ENCODE measurements at places on chromosomes 5 and 9.

DNA sequence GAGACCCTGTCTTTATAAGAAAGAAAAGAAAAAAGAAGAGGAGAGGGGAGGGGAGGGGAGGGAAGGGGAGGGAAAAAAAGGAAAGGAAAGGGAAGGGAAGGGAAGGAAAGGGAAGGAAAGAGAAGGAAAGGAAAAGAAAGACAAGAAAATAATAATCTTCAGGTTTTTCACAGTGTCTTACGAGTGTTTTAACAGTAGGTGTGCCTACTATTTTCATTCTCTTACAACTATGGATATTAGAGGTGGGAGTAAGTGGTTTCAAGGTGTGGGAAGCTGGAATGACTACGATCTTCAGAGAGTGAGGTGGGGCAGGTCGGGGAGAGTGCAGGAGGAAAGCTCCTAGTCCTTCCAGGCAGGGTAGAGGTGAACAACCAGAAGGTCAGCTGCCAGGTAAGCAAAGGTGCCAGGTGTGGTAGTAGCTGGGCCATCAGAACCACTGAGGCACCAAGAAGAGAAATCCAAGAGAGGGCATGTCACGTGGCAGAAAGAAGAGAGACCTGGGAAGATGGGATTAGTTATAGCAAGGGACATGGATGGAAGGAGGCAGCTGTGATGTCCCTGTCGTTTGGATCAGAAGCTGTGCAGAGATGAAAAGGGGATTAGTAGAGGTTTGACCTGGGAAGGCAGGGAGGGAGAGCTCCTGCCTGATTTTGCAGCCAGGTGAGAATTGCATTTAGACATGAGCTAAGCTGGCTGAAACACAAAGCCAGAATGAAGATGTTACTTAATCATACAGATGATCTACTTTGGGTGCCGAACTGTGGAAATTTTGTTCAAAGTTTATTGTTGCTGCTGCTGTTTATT lies 95.4 kb downstream of the OTULIN start:
- DNase-seq: no peak

DNA sequence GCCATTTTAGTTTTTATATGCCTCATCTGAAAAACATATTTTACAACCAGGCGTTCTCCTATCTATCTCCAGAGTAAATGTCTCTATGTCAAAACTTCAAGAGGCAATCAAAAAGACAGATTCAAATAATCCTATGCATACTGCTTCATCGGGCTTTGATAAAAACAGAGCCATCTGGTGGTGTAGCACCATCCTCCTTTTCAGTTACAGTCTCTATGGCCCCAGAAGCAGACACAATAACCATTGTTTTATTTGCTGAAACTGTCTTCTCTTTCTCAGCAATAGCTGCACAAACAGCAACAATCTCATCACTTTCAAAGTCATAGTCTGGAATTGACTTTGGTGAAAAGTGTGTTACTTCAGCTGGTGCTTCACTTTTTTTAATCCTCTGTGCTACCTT lies 36.3 kb downstream of the PTGER4 start:
- DNase-seq: no peak

DNA sequence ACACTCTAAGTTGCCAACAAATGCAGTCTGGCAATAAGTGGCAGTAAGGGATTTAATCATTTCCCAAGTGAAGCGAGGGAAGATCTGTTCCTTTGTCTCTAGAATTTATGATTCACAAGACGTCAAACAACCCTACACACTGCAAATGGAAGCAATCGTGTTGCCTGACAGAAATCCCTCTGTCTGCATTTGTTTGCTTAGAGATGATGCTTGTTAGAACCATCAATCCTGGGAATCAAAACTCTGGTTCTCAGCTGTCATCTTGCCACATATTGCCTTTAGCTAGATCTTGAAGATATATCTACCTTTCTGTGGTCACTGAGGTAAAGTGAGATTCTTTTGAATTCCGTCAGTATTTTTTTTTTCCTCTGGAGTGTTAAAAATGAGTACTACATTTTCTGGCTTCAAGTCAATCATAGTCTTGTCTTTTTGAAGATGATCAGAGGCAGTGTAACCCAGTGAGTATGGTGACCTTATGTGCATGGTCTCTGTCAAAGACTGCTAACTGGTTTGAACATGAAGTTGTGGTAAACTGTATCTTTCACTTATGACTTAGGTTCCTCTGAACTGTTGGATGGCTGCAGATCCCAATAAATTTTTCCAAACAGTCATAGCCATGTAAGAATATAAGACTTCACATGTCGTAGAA lies 106.4 kb upstream of the STARD4 start:
- DNase-seq: no peak

DNA sequence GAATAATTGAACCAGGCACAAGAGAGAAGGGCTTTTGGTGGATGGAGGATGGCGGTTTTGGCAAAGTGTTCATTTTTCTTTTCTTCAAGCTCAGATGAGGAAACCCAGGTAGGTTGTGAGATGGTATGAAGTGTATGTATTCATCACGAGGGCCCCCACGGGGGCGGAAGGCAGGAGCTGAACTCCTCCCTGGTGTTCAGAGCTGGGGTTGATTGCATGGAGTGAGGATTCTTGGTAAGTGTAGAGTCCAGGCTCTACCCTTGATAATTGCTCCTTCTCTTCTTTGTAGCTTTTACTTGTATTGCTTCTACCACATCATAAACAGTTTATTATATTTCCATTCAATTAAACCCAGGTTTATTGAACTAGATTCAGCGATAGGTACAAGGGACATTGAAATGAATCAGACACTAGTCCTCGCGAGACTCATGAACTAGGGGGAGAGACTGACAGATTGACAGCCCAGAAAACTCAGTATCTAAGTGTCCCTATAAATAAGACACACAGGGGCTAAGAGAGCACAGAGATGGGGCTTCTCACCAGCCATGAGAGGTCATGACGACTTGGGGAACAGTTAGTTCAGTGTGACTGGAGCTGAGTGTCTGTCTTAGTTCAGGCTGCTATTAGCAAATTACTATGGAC lies 116.7 kb upstream of the KLF4 start:
- no peak for DNase-seq

- no peak for DNase-seq
Observed at GRCh38 chr5:131250751-131251475, 12.9 kb upstream of the CDC42SE2 start.

- no peak for DNase-seq
Observed at GRCh38 chr9:21754741-21755140, 47.7 kb upstream of the MTAP start.

DNA sequence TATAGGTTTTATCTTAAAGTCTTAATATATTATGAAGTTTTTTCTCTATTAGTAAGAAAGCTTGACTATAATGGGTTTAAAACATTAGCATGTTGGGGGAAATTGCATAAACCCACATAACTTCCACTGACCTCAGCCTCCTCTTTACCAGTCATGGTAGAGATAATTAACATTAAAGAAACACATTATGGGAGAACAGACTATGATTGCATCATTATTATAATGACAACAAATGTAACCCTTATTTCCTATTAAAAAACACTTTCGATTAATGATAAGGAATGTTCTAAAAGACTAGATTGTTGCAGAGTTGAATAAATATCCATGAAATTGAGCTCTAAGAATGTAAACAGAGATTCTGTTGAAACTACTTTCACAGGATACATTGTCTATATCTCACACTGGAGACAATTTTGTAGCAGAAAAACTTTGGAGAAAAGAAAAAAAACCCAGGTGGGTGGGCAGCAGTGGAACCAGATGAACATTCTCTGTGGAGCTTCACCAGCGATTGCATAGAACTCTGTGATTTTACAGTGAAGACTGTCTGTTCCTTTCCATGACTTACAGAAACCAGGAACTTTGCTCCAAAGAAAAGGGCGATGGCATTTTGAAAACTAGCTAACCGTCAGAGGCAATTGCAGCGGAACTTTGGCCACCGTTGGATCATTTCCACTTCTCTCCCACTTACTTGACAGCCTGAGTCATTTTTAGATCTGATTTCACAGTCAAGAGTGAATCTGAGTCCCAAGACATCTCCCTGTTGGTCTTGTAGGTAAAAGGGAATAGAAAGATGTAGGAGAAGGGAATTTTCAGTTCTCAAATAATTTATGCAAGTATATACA lies 21.0 kb upstream of the ERAP2 start:
- no peak for DNase-seq

DNA sequence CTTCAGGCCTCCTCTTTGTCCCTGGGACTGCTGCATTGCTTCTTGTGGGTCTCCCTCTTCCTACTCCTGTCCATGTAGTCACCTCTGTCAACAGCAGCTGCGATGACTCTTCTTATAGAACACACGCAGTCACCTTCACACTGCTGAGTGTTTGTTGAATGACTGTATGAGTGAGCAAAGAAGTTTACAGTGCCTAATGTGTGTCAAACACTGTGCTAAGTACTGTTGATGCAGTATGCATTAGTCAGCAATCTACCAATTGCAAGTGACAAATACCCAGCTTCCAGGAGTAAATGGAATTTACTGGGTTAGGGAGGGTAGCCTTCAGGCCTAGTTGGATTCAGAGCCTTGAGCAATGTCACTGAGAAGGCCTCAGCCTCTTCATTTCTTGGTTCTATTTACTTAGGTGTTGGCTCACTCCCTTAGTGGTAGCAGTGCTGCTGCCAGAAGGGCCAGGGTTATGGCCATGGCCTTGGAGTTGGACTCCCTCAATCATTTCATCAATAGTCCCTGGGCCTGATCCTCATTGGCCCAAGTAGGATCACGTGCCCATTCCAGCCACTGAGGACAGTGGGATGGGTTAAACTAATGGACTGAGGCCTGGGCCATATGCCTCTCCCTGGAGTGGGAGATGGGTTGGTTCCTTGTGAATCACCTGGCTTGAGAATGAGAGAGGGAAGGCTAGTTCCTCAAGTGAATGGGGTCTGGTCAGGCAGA lies 93.5 kb downstream of the RGS3 start:
- DNase-seq: no peak

DNA sequence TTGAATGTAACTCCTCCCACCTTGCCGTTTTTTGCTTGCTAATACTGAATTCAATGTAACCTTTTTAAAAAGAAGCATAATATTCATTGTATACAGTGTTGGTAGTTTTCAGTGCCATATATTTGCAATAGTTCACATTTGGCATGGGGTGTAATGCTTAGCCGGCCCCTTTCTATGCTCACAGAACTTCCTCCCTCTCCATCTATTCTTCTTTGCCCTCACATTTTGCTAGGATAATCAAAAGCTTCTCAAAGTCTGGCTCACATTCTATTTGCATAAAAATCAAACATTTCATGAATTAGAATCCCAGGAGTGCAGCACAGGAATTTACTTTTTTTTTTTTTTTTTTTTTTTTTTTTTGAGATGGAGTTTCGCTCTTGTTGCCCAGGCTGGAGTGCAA lies 226.3 kb upstream of the MPDZ start:
- DNase-seq: no peak

DNA sequence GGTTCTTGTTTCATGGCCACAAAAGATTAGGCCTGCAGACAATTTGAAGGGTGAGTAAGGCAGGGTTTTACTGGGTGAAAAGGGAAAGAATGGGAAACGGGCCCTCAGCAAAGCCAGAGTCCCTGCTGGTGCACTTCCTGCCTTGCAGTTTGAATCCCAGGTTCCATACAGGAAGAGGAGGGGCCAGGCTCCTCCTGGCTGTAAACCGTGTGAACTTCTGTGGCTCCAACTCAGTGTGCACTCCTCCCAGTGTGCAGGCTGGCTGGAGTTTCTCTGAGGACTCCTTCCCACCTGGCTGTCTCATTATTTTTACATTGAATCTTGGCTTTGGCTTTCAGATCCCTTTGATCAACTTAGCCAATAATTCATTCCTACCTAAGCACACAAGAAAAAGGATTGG lies 367.1 kb upstream of the KLF4 start:
- no peak for DNase-seq

- no peak for DNase-seq
Observed at GRCh38 chr5:2205185-2205585, 322.5 kb upstream of the IRX4 start.

- no peak for DNase-seq
Observed at GRCh38 chr5:131792896-131793295, 3.9 kb downstream of the FNIP1 start.

GRCh38 chr5:56179442-56179841 lies 53.7 kb downstream of the ANKRD55 start:
- no peak for DNase-seq

DNA sequence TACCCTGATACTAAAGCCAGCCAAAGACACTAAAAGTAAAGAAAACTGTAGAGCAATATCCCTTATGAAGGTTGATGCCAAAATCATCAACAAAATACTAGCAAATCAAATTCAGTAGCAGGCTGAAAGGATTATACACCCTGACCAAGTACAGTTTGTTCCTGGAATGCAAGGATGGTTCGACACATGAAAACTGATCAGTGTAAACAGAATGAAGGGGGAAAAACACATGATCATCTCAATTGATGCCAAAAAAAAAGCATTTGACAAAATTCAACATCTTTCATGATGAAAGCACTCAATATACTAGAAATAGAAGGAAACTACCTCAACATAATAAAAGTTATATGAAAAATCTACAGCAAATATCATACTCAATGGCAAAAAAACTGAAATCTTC lies 43.5 kb upstream of the LRRC14B start:
- no peak for DNase-seq

- no peak for DNase-seq
Observed at GRCh38 chr9:135941288-135941995, 19.7 kb downstream of the UBAC1 start.

- no peak for DNase-seq
Observed at GRCh38 chr5:139228201-139228803, 30.1 kb upstream of the SIL1 start.

DNA sequence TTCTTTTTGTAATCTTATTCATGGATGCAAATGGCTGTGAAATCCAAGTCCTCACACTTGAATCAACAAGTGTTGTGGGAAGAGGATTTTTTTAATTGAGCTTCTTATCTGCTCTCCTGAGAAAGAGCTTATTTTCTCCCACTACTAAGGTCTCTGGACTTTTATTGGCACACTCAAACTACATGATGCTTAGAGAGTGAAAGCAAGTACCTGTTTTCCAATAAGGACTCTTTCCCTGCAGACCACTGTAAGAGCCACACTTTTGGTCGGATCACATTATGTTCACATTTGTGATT lies 546.4 kb upstream of the ARRDC3 start:
- no peak for DNase-seq

- DNase-seq: no peak
Observed at GRCh38 chr5:142439207-142439860, 114.5 kb upstream of the SPRY4 start.

- DNase-seq: no peak
Observed at GRCh38 chr9:137336735-137337134, 34.7 kb upstream of the NRARP start.

- DNase-seq: no peak
Observed at GRCh38 chr5:1331861-1332405, 13.0 kb downstream of the CLPTM1L start.

Measured in NCI-H1930 (cell line).